Fibroblast of skin of abdomen (primary cell): ENCODE measurements at places on chromosomes 6 and 20.

GRCh38 chr6:50654155-50654554, 59.2 kb upstream of the TFAP2D start:
- no peak for DNase-seq

GRCh38 chr20:17612992-17613327, 43.1 kb downstream of the DSTN start:
- DNase-seq: no peak

- no peak for DNase-seq
Measured at GRCh38 chr6:75813476-75814250, 64.6 kb downstream of the MYO6 start.

DNA sequence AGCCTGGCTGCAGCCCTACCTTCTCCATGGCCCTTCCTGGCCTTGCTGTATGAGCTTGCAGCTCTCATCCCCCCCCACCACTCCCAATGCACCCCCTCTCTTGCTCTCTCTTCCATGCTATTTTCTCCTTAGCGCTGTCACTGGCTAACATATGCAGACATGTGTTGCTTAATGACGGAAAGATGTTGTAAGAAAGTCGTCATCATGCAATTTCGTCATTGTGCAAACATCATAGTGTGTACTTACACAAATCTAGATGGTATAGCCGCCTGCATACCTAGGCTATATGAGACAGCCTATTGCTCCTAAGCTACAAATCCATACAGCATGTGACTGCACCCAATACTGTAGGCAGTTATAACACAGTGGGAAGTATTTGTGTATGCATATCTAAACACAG, 27.0 kb downstream of the ANGPT4 start:
- no peak for DNase-seq

DNA sequence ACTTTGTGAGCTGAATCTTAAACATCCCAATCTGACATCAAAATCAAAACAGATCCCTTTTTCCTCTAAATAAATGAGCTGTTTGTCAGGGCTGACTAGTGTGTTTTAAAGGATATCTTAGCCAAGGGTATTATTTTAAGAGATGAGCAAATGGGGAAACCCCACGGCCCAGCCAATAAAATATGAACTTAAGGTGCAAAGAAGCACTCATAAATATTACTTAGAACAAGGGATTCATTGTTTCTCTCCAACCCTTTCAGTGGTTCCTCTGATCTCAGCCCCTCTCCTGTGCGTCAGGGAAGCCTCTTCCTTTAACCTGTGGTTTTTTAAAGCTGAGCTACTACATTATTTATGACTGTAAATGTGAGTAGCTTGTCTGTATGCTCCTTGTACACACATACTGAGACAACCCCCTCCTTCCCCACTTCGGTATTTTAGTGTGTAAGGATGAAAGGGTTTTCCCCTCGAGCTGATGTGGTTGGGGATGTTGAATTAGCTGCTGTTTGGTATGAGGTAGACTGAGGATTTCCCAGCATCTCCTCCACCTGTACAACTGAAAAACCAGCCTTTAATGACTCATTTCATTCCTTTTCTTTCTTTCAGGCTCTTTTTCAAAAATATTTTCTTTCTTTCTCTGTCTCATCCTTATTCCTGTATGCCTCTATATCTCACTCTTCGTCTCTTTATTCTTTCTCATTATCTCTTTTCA, 6.5 kb downstream of the BMP5 start:
- peak; percentile 11 for DNase-seq

- DNase-seq: peak; percentile 26
Measured at GRCh38 chr6:101268541-101268940, 125.0 kb upstream of the GRIK2 start.

DNA sequence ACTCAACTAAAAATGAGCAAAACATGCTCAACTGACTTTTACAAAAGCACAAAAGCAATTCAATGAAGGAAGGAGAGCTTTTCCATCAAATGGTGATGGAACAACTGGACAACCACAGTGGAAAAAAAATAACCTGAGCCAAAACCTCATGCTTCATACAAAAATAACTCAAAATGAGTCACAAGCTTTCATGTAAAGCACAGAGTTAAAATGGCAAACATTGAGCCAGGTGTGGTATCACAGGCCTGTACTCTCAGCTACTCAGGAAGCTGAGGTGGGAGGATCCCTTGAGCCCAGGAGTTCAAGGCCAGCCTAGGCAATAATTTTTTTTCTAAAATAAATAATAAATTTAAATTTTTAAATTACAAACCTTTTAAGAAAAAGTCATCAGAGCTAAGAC, 18.4 kb upstream of the HLA-G start:
- no peak for DNase-seq
